ENCODE measurements at places on chromosomes 2 and 18. TPM values are rescaled to one million over a fixed set of nuclear protein-coding genes. Genes with fewer than 3 reads are reported as not detected.

- no peak for DNase-seq
Observed at GRCh38 chr2:195505701-195506100, 151.3 kb upstream of the SLC39A10 start.

GRCh38 chr2:33494877-33495641 is 18.6 kb downstream of the RASGRP3 start:
- DNase-seq = no peak

GRCh38 chr18:63315876-63316275 is 3.7 kb downstream of the BCL2 start:
- no peak for DNase-seq

- no peak for DNase-seq
Observed at GRCh38 chr2:202530038-202530437, 104.7 kb upstream of the FAM117B start.

ODC1 gene
- 41.5 TPM for total RNA-seq
